Small intestine (tissue), 16 donors: ENCODE measurements at places on chromosomes 4 and X.
A peak's percentile ranks its signal among the peaks of the same experiment; 100 is the strongest.

- peak; percentile 46 for DNase-seq
These were observed 126.1 kb downstream of the AFF1 start for GRCh38 chr4:87060957-87061356.

- DNase-seq: no peak
These were observed 81.5 kb downstream of the ZNF674 start for GRCh38 chrX:46463682-46464081.

- DNase-seq: no peak
These were observed 180.7 kb upstream of the GK2 start for GRCh38 chr4:79588679-79589078.

- no peak for DNase-seq
These were observed 50.9 kb upstream of the RAP1GDS1 start for GRCh38 chr4:98210281-98210680.

DNA sequence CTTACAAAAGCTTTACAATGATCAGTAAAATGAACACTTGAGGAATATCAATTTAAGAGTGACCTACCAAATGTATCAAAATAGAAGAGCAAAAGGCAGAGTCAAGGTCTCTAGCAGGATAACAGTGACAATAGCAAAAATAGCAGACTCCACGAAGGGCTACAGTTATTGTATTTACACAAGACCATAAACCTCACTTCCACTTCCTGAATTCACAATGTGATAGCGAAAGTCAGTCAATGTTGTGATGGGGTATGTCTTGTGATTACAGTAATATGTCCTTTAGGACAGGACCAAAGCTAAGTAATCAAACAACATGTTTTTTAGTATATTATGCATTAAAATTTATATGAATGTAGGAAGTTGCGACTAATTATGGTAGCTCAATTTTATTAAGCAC is 139.6 kb downstream of the IQCM start:
- DNase-seq: no peak

DNA sequence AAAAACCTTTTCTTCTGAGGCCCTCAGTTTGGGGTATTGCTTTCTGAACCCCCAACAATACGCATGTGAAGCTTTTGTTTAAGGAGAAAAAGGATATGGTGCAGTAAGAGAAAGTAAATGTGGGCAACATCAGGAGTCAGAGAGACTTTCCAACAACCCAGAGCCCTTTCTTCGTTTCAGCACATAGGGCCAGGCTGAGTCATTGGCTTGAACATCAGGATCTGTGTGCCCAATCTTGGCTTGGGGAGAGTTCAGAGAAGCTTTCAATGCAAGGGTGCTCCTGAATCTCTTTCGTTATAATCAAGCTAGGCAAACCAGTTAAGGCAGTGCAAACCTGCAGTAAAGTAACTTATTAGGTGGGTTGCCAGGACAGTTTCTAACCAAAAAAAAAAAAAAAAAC is 191.2 kb downstream of the FRMPD4 start:
- no peak for DNase-seq

DNA sequence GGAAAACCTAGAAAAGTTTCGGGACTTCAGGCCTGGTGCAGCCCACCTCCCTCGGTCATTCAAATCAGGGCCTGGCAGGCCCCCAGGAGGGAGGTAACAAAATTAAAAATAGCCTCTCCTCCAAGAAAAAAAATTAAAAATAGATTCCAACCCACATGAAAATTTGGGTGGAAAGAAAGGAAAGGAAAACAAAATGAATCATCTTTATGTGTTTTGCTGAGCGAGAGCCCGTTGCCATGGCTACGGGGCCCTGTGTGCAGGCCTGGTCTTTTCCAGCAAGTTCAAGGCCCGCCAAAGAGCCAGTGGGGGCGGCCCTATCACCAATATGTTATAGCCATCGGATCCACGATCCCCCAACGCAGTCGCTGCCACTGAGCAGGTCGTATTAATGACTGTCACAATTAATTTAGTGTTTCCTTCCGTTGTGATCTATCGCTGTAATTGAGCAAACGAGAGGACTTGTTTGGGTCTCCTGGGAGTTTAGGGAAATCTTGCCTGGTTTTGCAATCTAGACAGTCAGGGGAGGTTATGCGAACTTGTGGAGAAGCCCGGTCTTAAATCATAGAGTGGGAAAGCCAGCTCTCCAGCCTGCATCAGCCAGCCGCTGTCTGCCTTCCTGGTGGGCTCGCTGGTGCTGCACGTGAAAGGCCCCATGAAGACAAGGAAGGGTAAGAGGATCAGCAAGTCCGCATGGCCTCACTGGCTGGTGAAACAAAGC is 452.4 kb downstream of the BCOR start:
- no peak for DNase-seq

GRCh38 chr4:38347251-38347650 is 316.7 kb upstream of the KLF3 start:
- DNase-seq: no peak

DNA sequence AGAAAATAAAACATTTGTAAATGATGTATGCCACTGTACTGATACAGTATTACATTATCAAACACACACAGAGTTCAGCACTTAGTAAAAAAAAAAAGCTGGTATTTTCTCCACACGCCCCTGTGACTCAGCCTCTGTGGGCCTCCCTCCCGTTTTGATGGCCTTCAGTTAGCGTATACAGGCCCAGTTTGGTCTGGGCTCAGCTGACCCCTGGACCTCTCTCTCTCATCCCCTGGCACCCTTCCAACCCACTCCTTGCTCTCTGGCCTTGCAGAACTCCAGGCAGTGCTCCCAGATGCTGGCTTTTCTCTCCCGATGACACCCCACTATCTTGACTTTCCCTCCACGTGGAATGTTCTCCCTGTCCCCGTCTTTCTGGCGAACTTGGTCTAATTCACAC is 89.0 kb upstream of the LIMCH1 start:
- no peak for DNase-seq

GRCh38 chrX:123455693-123456092 is 271.6 kb downstream of the GRIA3 start:
- DNase-seq: no peak
